ENCODE measurements at places on chromosomes 16 and 17.

DNA sequence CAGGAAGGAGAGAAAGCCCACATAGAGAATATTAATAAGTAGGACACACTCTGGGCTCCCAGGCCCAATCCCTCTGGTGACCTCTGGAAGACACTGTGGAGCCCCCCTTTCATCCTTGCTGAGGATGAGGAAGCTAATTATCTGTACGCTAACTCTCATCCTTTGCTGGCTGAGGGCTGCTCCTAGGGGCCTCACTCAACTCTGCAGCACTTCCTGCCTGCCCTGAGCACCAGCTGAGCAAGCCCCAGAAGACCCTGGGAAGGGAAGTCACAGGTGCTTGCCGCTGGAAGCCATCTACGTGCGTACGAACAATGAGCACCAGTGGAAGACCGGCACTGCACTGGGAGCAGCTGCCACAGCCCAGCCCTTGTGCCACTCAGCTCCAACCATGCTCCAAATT is 145.8 kb upstream of the CDH5 start:
- DNase-seq: no peak

GRCh38 chr17:78537217-78537860 is 39.9 kb downstream of the DNAH17 start:
- DNase-seq: no peak

DNA sequence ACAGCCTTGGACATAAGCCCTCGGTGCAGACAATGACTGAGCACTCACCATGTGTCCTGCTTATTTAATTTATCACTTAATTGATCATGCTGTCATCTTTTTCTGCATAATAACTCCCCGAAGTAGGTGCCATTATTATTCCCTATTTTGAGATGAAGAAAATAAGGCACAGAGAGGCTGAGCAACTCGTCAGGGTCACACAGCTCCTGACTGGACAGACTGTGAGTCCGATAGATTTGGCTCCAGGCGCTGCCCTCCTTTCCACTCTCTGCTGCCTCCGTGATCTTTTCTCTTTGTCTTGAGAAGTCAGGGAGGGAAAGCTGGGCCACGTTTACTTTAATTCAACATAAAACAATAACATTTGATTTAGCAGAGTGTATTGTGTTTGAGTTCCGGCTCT is 19.0 kb upstream of the N4BP1 start:
- DNase-seq: no peak

DNA sequence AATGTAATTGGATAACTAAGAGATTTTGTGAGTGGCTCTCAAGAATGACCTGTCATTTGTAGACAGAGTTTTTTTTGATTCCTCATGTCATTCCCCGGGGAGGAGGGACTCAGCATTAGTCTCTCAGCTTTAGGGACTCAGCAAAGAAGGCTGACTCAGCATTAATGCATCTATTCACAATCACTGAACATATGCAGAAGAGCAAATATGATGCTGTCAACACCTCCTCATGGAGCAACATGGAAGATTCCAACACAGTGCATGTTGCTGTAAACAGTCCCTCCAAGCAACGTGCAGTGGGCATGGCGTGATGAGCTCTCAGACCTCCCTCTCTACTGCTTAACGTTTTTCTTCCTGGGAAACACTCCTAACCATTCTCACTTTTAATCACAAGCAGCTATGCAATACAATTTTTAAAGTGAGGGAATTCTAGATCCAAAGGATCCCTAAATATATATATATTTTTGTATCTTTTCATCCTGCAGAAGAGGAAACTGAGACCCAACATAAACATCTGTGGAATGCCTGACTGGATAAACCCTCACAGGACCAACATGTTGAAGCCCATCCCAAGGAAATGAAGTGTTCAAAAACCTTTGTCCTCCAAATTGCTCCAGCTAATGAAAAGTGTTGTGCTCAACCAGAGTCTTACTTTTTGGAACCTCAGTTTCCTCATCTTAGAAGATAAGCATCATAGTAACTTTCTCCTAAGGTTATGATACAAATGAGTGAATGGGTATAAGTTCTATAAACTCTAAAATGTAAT is 38.9 kb downstream of the TMEM100 start:
- DNase-seq: no peak

GRCh38 chr16:86252596-86252995 is 257.7 kb upstream of the FOXF1 start:
- DNase-seq: no peak

DNA sequence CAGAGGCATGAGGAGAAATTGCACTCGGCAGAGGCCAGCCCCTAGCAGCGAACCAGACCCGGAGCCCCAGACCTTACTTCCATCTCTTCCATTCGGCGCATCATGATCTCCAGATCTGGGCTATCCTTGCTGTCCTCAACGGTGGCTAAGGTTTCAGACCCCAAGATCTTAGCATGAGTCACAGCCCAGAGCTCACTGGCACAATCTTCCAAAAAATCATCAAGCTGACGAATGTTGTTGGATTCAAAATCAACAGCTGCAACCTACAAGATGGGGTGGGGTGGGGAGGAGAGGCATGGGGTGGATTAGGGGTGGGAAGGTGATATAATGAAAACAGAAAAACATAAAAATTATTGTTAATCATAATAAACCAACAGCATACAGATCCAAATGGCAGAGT is 39.7 kb upstream of the PITPNM3 start:
- no peak for DNase-seq

DNA sequence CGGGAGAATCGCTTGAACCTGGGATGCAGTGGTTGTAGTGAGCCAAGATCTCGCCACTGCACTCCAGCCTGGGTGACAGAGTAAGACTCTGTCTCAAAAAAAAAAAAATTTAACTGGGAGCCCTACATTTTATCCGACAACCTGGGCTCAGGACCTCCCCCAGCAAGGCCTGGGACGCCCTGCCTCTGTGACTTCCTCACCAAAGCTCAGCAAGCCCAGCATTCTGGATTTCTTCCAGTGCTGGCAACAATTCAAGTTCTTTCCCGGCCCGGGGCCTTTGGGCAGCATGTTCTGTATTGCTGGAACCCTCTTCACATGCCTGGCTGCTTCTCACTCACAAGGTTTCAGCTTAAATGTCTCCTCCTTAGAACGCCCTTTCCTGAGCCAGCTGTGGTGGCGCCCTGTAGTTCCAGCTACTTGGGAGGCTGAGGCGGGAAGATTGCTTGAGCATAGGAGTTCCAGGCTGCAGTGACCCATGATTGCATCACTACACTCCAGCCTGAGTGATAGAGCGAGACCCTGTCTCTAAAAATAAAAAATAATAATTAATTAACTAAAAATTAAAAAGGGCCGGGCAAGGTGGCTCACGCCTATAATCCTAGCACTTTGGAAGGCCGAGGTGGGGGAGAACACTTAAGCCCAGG is 15.9 kb upstream of the MEIOB start:
- DNase-seq: no peak

- DNase-seq: peak; percentile 19
These were observed 33.5 kb upstream of the BCO1 start for GRCh38 chr16:81204798-81205680.

- no peak for DNase-seq
These were observed 20.8 kb downstream of the PIK3R5 start for GRCh38 chr17:8944748-8945147.

DNA sequence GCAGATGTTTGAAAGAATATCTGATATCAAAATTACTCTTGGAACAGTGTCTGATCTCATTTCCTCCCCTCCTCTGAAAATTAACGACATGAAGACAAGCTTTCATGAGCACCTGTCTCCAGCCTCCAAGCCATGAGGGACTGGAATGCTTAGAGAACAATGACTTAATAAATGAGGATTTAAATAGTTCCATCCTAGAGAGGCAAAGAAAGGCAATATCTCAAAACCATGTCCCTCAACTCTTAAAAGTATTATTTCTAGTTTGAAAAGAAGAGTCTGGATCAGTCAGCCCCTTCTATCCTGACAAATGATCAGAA is 137.5 kb downstream of the ANKFN1 start:
- DNase-seq: no peak

DNA sequence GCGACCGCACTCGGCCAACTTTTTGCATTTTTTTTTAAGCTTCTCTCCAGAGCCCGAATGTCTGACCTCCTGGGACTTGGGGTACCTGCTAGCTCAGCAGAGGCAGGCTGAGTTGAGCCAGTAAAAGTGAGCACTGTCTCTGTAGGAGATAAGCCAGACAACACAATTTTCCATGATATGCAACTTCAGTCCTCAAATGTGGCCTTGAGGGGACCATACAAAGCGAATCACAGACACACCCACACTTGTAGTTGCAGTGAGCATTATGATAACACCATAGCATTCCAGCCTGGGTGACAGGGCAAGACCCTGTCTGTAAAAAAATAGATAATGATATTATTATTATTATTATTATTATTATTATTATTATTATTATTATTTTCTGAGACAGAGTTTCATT is 2.6 kb downstream of the DPEP2 start:
- no peak for DNase-seq

DNA sequence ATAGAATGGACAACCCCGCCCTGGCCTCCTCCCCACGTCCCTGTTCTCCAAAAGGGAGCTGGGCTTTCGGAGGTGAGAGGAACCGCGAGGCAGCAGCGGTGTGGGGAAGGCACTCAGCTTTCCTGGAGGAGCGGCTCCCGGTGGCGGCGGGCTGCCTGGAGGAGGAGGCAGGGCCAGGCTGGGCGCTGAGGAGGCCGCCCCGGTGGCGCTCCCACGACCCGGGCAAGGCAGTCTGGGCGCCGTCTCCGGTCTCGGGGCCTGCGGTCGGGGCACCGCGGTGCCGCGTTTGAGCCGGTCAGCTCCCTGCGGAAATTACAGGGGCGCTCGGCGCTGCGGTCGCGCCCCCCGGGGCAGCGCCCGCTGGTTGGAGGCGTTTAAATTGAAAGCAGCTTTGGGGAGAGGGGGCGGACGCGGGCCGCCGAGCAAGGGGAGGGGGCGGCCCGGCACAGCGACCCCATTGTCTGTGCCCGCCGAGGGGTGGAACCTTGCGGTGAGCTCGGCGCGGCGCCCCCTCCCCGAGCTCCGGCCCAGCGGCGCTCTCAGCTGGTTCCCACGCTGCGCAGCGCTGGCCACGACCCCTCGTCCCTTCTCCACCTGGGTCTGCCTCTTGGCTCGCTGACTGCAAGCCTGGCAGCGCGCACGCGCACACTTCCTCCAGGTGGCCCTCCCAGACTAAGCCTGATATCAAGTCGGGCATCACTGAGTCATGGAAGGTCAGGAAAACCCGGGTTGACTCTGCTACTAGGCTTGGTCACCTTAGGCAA is 58.7 kb upstream of the DLX4 start:
- DNase-seq: peak; percentile 16

GRCh38 chr17:16662936-16663335 is 9.3 kb upstream of the ZNF624 start:
- DNase-seq: no peak

GRCh38 chr17:80573701-80574100 is 29.1 kb downstream of the RPTOR start:
- no peak for DNase-seq

- DNase-seq: peak; percentile 35
These were observed 7.6 kb upstream of the CYTH1 start for GRCh38 chr17:78789663-78790181.

- DNase-seq: no peak
These were observed 123.0 kb downstream of the CDYL2 start for GRCh38 chr16:80681436-80681835.
